NCI-H1417 treated with DMSO at 0.1 percent for 48 hours (cell line): ENCODE measurements at places on chromosomes 7 and 10.
A peak's percentile ranks its signal among the peaks of the same experiment; 100 is the strongest.

GRCh38 chr10:83522881-83523386 is 616.4 kb upstream of the GHITM start:
- DNase-seq = no peak

- DNase-seq = no peak
These were observed 107.4 kb downstream of the SNX13 start for GRCh38 chr7:17832820-17833355.

DNA sequence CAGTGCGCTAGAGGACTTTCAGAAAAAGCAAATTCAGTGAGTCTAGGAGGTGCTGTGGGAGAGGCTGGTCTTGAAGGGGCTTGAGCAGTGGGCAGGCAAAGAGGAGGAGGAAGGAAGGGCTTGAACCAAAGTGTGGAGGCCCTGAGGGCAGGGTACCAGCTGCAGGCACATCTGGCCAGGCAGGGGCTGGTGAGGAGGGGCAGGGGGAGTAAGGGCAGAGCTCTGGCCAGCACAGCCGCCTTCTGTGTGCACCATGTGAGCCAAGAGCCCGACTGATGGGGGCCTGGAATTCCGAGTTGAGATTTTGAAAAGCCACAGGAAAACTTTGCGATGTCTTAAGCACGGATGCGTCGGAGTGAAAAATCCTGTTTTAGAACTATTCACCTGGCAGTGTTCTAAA is 74.5 kb downstream of the PRPF18 start:
- no peak for DNase-seq

DNA sequence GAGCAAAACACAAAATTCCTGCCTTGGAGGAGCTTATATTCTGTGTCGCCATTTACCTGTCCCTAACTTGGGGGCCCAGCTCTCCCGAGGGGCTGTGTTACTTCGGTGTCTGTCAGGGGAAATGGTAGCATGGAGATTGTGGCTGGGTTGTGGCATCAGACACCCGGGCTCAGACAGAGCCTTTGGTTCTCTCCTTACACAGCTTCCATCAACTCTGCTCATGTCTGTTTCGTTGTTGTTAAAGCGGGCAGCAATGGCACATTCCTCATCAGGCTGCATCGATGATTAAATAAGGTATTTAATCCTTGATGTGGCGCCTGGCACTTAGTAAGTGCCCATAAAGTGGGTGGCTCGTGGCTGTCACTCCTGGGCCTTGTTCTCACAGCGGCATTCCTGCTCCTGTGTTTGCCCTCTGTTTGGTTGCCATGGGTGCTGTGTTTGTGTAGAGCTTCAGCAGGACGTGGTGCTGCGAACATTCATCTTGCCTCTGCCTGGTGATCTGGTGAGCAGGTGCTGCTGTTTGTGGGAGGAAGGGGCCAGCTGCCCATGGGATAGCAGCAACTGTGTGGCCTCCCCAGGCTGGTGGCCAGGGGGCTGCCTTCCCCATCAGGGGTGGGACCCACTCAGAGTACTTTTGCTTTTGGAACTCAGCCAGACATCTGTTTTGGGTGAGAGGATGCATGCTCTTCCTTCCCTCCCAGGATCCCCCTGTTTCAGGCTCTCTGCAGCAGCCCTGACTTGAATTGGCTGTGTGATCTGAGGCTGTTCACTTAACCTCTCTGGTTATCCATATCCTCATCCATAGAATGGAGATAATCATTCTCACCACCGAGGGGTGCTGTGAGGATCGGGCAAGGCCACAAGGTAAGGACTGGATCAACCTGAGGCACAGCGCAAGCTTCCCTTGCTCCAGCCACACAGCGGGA is 207.2 kb upstream of the SVIL start:
- DNase-seq = peak; percentile 7

- DNase-seq = no peak
These were observed 162.3 kb downstream of the ITGB1 start for GRCh38 chr10:32795598-32796183.

- no peak for DNase-seq
These were observed 125.2 kb upstream of the CARD11 start for GRCh38 chr7:3168869-3169268.

DNA sequence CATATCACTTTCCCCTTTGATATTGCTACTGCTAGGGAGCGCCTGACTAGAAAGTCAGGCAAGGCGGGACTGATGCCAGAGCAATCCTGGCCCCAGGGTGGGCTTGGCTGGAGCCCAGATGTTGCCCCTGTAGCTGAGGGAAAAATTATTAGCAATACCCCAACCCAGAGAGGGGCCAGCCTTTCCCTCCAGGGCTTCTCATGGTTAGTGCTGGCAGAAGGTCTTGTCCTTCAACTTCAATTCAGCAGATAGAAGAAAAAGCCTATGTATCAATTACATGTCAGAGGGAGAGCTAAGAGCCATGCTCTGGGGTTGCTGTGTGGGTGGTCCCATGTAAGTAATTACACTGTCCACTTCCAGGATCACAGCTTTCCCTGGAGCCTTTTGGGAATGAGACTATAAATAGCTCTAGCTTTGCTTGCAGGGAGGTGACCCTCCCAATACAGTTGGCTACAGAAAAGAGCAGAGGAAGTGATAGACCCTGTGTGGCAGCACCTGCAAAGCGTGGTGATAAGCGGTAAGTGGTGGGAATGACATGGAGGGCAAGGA is 579.1 kb downstream of the CCSER2 start:
- DNase-seq = no peak

DNA sequence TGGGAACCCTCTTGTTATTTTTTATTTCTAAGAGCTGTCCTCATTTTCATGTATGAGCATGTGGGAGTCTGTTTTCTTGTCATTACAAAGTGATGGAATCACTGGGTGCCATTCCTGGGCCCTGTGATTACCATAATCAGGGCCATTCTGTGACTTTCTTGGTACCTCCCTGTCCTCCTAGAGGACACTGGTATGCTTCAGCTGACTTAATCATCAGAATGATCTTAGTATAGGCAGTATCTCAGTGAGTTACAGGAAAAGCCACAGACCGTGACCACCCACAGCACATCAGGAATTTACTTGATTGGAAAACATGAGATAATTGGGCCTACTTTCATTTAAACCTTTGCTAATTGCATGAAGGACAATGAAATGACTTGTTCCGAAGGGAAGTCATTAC is 7.2 kb downstream of the NOM1 start:
- DNase-seq = no peak

DNA sequence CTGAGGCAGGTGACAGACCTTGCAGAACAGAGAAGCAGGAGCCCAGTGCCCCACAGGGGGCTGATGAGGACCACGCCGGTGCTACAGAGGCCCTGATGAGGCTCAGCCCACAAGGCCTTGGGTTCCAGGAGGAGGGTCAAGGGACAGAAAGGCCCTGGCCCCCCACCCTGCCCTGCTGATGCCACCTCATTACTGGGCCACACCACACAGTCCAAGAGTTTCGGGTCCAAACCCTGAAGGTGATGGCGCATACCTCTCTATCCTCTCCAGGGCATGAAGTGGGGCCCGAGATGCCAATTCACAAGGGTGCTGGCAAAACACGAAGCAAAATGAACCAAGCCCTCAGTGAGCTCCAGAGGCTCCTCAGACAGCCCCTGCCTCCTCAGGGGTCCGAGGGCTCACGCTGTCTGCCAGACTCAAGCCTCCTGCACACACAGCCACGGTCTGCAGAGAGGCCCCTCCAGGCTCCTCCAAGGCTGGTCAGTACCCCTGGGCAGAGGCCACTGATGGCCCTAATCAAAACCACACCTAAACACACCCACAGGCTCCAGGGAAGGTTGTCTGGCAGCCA is 32.3 kb downstream of the RASGEF1A start:
- no peak for DNase-seq

GRCh38 chr10:119095640-119096039 is 8.3 kb upstream of the DENND10 start:
- DNase-seq = no peak

GRCh38 chr10:102635377-102635776 is 8.9 kb upstream of the TRIM8 start:
- no peak for DNase-seq

GRCh38 chr7:155580367-155580766 is 34.0 kb upstream of the CNPY1 start:
- no peak for DNase-seq

GRCh38 chr7:141704741-141705140 is 2.8 kb upstream of the DENND11 start:
- no peak for DNase-seq

- no peak for DNase-seq
These were observed at the start of gene TLX1 for GRCh38 chr10:101130984-101131961. TLX1 (plus strand) TSS chr10:101131300; CDS start chr10:101131542, 242 bp downstream.

- no peak for DNase-seq
These were observed 102.8 kb upstream of the TNS3 start for GRCh38 chr7:47684728-47685127.

DNA sequence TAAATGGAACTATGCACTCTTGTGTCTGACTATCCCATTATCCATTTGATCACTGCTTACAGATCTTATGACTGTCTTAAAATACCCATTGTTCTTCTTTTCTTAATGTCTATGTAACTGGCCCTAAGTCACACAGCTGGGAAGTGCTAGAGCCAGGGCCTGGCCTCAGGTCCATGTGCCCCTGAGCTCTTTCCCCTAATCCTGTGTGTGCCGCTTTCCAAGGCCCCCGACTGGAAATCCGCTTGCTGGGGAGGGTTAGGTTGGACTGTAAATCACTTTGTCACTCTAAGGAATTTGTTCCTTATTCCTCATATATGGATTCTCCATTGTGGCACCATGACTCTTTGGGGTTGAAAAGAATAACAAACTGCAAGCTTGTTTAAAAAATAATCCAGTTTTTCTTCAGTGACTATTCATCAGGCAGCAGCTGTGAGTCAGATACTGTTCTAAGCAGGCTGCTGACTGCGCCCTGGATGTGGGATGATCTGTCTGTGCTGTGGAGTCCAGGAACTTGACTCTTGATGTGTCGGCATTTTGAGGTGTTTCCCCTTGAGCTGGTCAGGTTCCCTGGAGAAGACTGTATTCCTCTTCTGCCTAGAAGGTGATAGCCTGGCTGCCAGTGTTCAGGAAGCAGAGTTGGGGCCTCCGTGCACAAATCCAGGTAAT is 236.3 kb downstream of the SDK1 start:
- no peak for DNase-seq

- no peak for DNase-seq
These were observed 98.7 kb downstream of the CELF2 start for GRCh38 chr10:11116361-11116760.

DNA sequence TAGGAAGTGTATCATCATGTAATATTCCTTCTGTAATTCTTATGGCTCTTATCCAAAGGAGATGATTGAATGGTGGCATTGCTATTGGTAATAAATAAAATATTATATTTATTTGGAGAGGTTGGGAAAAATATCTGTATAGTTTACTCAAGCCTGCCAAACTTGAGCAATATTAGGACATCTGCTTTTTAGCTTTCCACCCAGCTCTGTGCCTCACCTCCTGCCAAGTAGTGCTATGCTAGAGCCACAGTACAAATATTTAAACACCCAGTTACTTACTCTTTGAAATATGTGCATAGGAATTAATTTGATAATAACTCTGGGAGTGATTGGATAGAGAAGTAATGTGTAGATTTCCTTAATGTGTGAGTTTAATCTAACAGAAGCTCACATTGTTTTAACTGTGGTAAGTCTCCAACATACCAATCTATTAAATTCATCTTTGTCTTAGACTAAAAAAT is 129.2 kb downstream of the BBS9 start:
- no peak for DNase-seq

DNA sequence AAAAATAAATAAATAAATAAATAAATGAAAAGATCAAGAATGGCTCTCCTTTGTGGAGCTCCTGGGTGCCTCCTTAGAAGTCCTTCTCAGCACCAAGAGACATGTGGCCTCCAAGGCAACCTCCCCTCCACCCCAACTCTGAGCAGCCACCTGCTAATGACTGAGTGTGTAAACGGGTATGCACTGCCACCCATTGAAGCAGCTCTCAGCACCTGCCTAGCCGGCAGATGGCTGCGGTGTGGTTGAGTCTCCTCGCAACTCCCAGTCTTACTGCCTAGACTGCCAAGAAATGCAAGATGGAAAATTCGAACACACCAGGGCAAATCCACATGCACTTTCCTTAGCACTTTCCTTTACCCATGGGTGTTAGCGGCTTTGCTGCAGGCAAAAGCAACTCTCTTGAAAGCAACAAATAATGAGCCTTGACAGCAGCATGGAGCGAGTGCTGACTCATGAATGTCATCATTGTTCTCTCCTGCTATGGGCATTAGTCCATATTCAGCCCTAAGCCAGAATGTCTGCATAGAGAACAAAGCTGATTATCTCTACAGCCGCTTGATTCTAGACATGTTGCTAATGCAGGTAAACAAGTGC is 913.9 kb upstream of the AUTS2 start:
- no peak for DNase-seq

- no peak for DNase-seq
These were observed 555.0 kb downstream of the INHBA start for GRCh38 chr7:41147606-41148485.

- DNase-seq = no peak
These were observed 160.5 kb downstream of the WDR37 start for GRCh38 chr10:1216574-1217236.

DNA sequence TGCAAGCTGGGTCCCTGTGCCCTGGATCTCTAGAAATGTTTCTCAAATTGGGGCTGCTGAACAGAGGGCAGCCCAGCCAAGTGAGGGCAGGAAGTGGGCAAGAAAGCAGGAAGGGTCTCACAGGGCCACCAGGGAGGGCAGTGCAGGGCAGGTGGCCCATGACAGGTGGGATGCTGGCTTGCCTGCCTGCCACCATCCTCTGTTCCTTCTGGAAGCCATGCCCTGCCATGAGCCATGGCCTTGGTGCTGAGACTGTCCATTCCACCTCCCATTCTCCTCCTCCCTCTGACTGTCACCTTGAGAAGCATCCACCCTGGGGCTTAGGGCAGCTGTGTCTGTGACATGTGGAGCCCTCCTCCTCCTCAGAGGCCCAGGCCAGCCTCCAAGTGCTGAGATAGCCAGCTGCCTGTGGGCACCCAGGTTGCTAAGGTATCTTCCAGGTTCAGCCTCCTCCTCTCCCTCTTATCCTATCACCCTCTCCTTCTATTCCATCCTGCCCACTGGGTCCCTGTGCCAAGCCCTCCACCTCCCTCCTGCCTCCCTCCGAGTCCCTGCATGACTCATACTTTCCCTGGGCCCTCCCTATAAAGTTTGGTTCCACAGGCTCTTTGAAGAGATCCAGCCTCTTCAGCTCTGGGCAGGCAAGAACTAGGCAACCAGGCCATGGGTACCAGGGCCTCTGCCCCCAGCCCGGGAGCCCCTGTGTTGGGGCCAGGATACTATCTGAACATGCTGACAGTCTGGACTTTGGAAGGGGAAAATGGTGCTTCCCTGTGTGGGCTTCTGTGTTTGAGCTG is 1.3 kb downstream of the VSIR start:
- no peak for DNase-seq

DNA sequence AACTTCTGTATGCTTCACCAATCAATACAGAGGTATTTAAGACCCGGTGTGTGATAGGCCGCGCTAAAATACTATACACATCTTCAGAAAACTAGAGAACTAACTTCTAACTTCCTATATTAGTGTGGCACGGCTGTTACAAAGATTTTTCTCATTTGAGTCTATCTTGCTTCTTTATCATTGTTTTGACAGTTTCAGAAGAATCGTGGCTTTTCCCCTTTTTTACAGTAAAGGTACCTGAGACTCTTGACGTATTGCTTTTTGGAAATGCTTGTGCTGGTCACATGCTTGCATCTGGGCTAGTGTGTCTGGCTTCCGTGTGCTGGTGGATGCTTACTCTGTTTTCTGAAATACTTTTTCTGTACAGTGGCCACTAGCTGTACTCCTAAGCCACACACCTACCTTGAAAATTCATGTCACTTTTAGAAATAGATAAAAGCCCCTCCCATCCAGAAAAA is 12.7 kb downstream of the IKZF1 start:
- no peak for DNase-seq

GRCh38 chr10:68668231-68668630 is 52.8 kb upstream of the CCAR1 start:
- no peak for DNase-seq
